ENCODE measurements at places on chromosomes 16 and 17.

DNA sequence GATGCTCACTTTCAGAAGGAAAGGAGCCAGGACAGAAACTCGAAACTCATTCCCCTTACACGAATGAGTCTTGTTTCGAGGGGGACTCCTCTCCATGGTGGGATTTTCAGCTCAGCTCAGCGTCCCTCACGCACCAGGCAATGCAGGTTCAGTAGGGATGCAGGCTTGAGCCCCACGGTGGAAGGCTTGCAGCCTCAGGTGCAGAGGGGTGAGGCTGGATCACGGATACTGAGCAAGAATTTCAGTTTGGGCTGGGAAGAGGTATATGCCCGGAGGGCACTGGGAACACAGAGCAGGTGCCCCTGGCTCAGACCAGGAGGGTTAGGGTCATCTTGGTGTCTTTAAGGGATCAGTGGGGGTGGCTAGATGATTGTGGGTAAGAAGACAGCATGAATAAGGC, 344.9 kb upstream of the TNRC6C start:
- DNase-seq = no peak

- DNase-seq = no peak
Measured at GRCh38 chr16:87619360-87620200, 17.3 kb downstream of the JPH3 start.

DNA sequence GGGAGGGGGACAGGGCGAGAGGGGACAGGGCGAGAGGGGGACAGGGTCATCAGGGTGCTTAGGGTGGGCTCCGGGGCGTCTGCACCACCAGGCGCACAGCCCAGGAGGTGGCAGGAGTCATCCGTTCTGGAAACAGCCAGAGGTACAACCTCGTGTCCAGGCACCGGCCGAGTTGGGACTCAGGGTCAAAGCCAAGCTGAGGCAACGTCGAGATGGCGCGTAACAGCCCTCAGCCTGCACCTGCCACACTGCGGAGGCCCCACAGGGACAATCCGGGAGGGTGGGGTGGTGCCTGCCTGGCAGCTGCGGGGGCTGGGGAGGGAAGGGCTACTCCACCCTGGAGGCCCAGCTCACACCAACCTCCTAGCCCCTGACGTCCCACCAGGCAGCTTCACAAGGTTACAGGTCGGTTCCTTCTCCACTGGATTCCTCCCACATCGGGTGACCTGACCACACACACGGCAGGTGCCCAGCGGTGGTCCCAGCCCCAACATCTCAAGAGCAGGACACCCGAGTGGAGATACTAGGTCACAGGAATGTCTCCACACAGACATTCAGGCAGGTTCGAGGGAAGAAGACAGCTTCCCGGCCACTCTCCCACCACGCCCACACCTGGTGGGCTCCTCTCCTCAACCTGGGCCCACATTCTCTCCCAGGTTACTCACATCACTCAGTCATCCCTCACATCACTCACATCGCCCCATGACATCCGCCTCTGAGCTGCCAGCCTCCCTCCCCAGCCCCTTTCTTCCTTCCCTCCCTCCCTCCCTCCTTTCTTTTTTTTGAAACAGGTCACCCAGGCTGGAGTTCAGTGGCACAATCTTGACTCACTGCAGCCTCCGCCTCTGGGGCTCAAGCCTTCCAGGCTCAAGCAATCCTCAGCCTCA, 47.3 kb downstream of the RPH3AL start:
- no peak for DNase-seq

- DNase-seq = peak; percentile 44
Measured at GRCh38 chr16:21283521-21284289, 5.6 kb upstream of the CRYM start.

- peak; percentile 90 for DNase-seq
Measured at GRCh38 chr17:74748529-74749278, at the start of gene NHERF1. Gene NHERF1 (plus strand): TSS chr17:74748628. CDS start chr17:74748847, 219 bp downstream.

DNA sequence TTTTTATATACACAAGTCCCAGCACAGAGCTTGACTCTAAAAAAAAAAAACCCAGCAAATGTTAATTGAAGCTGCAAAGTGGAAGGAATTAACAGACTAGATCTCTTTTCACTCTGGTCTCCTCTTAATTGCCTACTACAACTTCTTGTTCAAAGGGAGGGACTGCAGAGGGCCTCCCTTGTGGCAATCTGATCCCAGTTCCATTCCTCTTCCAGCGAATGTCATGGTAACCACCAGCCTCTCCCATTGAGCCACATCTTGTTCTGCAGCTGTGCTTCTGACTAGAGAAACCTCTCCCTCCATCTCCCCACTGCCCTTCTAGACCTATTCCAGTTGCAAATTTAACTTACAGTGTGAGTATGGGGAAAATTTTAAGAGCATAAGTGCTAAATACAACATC, 5.9 kb downstream of the SUPT6H start:
- no peak for DNase-seq

- DNase-seq = no peak
Measured at GRCh38 chr16:67697422-67698185, 21.5 kb downstream of the GFOD2 start.

DNA sequence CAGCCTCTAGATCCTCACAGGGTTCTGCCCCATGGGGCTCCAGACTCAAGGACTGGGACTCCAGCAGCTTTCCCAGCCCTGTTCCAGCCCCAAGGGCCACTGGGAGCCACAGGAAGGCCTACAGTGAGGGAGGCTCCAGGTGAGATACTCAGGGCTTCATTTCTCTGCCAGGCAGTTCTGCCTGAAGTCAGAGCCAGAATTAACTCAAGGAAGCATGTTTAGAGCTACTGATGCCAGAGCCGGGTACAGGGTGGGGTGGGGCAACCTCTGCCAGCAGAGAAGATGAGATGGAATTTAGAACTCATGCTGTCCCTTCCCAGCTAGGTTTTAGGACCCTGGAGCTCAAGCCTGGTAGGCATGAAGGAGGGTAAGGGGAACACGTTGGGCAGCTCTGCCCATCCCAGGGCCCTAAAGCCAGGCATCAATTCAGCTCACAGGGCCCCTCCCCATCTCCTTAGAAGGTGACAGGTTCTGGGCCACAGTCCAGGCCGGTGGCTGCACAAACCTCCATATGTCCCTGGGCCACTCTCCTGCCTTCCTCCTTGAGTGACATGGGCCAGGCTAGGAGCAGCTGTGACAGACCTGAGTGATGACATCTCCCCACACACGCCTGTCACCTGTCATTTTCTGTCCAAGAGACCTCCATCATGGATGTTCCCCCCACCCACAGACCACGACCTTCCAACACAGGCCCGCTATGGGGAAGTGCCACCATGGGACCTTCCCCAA, 24.5 kb upstream of the SPPL2C start:
- no peak for DNase-seq

DNA sequence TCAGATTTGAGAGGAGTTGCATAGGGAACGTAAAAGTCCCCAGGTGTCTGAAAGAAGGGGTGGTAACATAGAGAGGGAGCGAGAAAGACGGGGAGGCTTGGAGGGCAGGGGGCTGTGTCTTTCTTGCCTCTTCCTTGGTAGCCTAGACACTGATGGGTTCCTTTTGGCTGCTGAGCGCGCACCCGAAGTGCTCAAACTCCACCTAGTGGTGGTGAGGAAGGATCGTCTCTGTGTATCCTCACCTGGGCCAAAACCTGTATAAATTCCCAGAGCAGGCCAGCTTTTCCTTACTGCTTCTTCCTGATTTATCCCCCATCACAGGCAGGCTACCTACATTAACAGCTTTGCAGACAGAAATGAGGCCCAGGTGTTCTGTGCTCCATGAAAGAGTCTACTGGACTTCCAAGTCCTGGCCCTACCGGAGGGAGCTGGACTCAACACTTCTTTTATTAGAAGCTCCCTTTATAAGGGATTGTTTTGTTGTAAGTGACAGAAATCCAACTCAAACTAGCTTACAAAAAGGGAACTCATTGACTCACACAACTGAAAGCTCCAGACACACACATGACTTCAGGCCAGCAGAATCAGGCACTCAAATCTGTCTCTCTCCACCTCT, 5.5 kb upstream of the SLC25A35 start:
- peak; percentile 43 for DNase-seq

DNA sequence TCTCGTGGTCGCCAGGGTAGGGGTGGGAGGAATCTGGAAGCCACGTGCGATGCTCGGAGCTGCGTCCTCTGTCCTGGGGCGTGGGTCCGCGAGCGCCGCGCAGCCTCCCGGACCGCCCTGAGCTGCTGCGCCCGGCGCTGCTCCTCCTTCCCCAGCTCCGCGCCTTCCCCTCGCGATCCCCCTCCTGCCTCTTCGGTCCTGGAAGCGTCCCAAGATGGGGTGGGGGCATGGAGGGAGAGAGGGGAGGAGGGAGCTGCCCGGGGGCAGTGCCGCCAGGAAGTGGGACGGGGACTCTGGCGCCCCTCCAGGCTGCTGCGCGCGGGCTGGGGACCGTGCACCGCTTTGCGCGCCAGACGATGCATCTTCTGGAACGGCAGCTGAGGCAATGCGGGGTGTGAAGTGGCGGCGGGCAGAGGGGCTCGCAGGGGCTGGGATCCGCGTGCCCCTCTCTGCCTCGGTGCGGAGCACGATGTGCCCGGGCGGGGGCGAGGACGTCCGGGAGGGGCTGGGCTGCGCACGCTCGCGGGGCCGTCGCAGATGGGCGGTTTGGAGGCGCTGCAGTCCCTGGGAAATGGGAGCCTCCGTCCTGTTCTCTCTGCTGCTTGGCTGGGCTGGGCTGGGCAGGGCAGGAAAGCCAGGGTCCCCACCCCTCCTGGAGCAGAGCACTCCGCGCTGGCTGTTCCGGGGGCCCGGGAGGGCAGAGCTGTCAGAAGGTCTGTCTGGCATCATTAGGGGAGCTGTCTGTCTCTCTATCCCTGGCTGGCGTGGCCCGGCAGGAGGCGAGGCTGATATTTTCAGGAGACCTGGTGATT, 388.0 kb downstream of the SEC14L1 start:
- DNase-seq = no peak

GRCh38 chr17:4525691-4526397, 27.2 kb downstream of the SPNS2 start:
- no peak for DNase-seq

All from memory B cell (primary cell).